ENCODE measurements at places on chromosomes 4 and X. TPM values are rescaled to one million over a fixed set of nuclear protein-coding genes. Genes with fewer than 3 reads are reported as not detected.

Gene RAB39B
- 13.4 TPM for total RNA-seq

Gene GNRHR
- not detected for total RNA-seq

- peak; percentile 77 for DNase-seq
These were observed 16.4 kb upstream of the RUFY3 start for GRCh38 chr4:70705183-70706043.

DNA sequence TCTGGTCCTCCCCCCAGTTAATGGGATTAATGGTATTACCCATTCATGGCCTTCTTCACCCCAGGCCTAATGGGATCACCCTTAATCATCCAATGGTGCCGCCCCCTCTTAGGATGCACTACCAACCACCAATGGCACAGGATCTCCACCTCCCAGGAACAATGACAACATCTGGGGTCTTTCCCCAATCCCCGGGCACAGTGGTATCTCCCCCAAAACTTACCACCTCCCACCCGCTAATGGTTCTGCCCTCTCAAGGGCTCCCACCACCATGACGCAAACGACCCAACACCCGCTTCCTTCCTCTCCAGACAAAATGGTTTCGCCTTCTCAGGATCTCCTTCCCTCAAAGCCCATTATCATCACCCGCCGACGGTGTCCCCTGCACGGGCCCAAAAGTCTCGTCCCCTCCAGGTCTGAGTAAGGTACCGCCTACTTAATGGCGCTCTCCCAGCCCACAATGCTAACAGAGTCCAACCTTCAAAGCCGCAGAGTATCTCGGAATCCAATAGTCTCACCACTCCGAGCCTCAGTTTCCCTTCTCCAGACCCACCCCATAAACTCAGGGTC lies 458 bp downstream of the GRIPAP1 start:
- peak; percentile 79 for DNase-seq

GRCh38 chr4:8028884-8029568 lies 89.4 kb upstream of the AFAP1 start:
- DNase-seq: no peak
